NAMALWA (cell line): ENCODE measurements at places on chromosomes 5 and 9.

- DNase-seq, result peak; percentile 72
Observed at GRCh38 chr9:136122425-136123383, 4.0 kb upstream of the TMEM250 start.

DNA sequence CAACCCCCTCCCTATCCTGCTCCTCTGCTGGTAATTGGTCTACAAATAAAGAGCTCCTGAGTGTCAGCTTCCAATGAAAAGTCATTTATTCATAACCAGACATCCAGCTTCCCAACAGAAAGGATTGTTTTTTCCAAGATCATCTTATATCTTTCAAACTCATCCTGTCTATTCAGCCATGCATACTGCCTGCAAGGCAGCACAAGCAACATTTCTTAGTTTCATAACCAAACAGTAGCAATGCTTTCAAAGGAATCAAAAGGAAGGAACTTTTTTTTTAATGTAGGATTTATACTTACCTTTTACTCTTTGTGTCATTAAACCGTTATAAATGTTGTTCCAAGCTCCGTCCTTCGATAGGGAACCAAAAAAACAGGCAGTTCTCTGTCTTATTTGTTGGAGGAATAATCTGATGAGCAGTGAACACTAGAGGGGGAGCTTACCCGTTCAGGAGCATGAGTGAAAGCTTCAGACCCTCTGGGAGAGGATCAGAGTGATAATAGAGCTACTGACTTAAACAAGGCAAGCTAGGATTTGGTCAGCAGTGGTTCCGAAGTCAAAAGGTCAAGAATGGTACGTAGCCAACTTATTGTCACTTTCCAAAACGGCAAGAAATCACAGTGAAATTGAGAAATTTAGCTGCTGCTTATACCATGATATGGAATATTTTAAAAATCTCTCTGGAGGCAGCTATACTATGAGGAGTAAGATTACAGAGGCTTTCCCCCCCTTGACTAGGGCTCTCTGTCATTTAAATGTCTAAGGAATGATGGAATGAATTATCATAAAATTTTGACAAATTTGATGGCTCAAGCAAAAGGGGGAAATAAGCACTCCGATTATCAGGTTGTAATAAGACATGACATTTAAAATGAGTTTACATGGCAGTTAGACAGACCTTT, 892.9 kb downstream of the NR2F1-AS1 start:
- DNase-seq, result peak; percentile 21

- no peak for DNase-seq
Observed at GRCh38 chr5:143506836-143507552, 103.5 kb upstream of the NR3C1 start.

DNA sequence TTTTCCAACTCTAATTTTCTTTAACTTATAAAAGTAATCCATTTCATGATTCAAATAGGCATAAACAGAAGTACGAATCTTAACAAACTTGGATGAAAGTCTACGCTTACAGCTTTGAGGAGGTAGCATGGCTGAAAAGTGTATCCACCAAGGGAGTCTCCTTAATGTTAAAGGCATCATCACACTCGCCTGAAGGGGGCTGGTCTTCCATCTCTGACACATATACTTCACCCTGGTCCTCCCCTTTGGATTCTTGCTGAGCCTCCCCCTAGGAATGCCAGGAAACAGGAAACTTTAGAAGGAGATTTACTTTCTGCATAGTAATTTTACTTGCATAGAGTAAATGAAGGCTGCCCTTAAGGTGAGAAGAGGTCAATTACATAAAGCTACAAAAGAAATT, 10.3 kb upstream of the NME5 start:
- no peak for DNase-seq

DNA sequence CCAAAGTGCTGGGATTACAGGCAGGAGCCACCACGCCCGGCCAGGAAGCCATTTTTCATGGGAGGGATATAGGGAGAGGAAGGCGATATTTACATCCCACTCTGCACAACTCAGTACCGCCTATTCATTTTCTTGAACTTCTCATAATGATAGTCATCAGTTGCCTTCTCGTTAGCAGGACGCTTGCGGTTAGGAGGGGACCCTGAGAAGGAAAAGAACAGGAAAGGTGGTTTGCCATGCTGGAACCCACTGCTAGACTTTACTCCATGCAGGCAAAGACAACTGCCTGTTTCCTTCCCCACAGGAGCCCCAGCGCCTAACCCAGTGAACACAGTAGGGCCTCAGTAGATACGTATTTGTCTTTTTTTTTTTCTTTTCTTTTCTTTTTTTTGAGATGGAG, 4.1 kb upstream of the TOR1A start:
- DNase-seq, result no peak

DNA sequence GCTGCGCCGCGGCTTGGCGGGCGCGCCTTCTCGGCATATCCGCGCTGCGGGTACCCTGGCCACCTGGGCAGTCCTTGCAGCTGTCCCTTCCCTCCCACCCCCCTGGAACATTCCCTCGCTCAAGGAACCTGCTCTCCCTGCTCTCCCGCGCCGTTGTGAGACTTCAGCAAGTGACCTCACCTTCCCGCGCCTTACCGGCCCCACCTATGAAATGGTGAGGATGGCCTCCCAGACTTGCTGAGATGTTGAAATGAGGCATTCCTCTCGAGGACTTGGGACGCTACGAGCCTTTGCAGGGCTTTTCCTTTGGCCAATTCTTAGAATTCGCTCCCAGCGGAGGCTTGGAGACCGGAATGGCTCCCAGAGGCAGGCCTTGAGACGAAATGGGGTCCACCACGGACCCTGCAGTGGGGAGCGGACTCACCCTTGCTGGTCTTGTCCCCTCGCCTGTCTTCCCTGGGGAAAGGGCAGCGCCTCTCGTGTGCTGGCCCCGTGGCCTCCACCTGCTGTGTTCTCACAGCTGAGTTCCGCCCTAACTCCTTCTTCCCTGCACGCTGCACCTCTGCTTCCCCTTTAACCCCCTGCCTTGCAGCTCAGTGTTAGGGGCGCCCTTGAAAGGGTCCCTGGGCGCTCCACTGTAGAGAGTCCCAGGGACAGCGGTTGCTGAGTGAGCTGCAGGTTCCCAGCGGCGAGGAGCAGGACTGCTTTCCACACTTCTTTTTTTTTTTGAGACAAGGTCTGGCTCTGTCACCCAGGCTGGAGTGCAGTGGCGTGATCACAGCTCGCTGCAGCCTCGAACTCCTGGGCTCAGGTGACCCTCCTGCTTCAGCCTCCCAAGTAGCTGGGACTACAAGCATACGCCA, 907 bp downstream of the HMCN2 start:
- no peak for DNase-seq

DNA sequence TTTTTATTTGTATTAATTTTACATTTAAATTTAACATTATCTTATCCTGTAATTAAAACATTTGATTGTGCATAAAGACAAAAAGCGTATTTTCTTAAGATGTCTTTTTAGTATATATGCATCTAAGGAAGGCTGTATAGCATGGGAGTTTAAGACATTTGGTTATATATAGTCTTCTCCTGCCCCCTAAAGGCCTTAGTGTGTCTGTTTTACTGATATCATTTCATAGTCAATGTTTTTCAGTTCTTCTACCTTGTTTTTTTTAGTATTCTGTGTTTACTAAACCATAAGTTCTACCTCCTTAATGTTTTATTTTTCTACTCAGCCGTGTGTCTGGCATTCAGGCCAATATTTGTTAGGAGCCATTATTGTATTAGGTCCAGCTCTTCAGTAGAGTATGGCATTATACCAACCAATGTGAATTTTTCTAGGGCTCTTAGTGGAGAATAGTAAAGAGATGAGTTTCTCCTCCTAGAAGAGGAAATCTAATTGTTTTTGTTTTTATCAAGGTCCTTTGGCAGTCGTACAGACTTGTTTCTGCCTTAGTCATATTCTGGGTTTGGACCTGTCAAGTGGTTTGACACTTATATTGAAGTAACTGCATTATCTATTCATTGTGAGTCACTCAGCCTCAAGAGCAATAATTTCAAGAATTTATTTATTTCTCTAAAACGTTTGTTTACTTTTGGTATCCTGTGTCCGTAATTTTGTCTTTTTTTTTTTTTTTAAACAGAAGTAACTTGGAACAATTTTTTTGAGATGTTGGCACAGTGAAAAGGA, 74.8 kb downstream of the SLF1 start:
- peak; percentile 69 for DNase-seq

GRCh38 chr5:56319526-56320181, 86.5 kb upstream of the ANKRD55 start:
- no peak for DNase-seq

DNA sequence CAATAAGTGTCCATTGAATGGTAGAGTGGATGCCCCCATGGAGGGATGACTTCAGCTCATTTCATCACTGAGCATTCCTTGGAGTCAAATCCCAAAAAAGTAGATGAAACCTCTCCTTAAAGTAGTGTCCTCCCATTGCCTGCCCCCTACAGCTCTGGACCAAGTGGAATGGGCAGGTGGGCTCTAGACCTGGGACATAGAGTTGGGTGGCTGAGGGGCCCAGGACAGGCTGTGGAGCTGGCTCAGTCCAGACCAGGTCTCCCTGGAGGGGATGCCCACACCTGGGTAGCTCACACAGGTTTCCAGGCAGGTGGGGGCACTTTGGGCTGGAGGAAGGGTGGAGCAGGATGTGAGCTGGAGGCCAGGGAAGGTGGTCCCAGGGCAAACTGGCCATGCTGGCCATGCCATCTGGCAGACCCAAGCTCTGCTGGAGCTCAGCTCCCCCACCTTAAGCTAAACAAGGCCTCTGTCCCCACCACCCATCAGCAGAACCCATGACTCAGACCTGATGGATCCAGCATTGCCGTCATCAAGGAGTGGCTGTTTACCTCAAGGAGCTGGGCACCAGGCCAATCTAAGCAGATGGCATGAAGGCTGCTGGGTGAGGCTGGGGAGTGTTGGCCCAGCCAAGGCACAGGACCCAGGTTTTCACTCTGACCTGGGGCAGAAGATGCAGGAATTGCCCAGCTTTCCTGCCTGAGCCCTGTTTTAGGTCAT, 6.2 kb upstream of the SPINK4 start:
- no peak for DNase-seq

DNA sequence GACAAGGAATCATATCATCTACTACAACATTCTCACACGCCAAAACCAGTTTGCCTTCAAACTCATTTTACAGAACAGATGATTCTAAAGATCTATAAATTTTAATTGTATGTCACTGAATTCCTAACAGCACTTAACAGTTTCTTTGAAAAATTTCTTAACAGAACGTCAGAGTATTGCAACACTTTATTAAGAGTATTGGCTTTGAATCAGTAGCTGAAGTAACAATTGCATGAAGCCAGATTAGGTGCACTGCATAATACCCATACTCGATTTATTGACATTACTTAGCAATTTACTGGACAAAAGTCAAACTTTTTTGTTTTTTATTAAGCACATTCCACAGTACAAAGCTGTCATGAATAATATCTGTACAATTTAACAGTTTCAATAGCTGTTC, 75.8 kb downstream of the SMIM23 start:
- DNase-seq, result no peak

DNA sequence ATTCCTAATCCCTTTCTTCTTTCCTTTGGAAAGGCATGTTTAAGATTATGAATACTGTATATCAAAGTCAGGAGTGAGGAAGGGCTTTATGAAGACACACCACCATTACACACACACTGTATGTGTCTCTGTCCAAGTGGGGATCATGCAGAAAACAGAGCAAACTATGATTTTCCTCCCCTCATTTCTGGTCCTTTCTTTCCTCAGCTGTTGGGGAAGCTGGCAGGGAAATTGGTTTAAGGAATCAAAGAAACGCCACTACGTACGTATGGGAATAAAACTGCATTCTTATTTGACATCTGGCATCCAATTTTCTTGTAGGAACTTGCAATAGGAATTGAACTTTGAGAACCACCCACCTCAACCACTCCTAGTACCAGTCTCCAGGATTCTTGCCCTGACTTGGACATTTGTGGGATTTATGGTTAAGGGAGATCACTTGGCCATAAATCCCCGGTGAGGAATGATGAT, 125.8 kb downstream of the PDE4D start:
- peak; percentile 5 for DNase-seq

DNA sequence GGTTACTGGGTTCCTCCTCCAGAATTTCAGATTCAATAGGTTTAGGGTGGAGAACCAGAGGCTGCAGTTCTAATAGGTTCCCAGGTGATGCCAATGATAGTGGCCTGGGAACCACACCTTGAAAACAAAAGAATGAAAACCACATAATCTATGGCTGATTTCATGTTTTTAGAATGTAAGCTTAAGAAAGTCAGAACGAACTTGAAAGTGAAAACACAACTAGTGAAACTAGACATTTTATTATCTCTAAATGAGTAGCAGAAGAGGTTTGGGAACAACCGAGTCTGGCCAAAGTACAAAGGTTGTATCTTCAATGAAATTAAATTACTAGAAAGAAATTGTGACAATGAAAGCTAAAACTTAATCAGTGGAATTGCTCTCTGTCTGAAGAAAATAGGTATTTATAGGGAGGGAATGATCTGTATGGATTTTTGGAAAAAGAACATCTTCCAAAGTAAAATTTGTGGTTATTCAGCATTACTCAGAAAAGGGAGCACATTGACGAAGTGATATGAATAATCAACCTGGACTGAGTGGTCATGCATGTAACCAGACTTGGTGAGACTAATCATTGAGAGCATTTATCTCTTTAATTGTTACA, 24.9 kb upstream of the CEP120 start:
- no peak for DNase-seq

DNA sequence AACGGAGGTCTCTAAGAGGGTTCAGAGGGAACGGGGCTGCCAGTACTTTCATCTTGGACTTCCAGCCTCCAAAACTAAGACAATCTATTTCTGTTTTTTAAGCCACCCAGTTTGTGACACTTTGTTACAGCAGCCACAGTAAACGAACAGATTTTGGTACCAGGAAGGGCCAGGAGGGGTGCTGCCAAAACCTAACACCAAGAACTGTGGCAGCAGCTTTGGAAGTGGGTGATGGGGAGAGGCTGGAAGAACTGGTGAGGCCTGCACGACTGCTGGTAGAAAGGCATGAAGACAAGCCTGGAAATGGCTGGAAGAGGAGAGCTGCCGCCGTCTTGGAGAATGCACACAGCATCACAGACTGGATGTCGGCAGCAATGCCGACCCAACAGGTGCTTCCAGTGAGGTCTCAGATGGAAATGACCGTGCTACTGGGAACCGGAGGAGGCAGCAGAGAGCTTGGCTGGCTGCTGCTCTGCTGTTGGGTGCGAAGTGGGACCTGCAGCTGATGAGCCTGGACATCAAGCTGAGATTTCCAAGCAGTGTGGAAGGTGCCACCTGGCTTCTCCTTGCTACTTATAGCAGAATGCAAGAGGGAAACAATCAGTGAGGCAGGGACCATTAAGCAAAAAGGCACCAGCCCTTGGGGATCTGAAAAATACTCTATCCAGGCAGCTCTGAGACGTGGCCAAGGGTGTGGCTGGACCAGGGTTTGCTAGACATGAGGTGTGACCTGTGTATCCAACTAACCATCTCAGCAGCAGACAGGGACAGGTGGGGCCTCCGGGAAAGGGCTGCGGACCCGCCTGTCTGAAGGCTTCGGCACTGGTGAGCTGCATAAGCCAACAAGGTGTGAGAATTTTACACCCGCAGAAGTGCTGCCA, 4.7 kb upstream of the TMEM210 start:
- peak; percentile 69 for DNase-seq
